ENCODE measurements at places on chromosomes 1 and 21. TPM values are rescaled to one million over a fixed set of nuclear protein-coding genes. Genes with fewer than 3 reads are reported as not detected.

The TNFRSF4 gene
- 3.3 TPM for polyA plus RNA-seq

The OR10K1 gene
- not detected for polyA plus RNA-seq

The HES3 gene
- polyA plus RNA-seq, result not detected

The CITED4 gene
- polyA plus RNA-seq, result 21.7 TPM

The CTSE gene
- not detected for polyA plus RNA-seq

The BTBD8 gene
- polyA plus RNA-seq, result 0.99 TPM

The ACTA1 gene
- 1.2 TPM for polyA plus RNA-seq

The CD5L gene
- polyA plus RNA-seq, result not detected

The EFNA4 gene
- 11.8 TPM for polyA plus RNA-seq

The C1orf56 gene
- polyA plus RNA-seq, result 12.8 TPM

The SGIP1 gene
- polyA plus RNA-seq, result 8.3 TPM

The G0S2 gene
- polyA plus RNA-seq, result 103 TPM

The ZNF593OS gene
- polyA plus RNA-seq, result not detected

The LIPI gene
- polyA plus RNA-seq, result not detected

The TRABD2B gene
- polyA plus RNA-seq, result 19.8 TPM
